ENCODE measurements at places on chromosomes 4 and X.

DNA sequence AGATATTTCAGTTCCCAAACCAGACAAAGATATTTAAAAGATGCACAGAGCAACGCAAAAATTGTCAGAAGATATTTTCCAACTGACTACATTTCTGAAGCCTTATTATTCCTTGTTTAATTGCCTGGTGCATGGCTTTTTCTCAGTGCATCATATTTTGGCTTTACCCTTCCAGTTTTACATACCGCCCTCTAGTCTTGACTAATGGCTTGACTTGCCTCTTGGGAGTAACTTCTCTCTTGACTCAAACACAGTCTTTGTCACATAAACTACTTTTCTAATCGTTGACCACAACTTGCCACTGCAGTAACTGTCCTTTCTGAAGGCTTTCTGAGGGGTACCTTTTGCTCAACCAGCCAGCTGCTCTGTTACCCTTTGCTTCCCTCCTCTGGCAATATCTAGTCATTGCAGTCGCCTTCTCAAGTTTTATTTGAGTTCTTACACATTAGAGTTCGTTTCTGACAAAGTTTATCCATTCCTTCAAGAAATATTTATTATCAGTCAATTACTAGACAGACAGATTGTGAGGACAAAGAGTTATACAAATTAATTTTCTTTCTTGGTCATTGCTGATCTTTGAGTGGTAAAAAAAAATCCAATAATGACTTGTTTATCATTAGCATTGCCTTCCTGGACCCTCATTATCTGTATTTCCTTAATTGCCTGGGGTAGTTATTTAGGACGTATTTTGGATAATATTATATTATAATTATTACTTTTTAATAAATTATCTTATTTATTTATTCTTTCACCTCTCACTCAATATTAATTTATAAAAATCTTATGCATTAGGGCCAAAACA is 506.9 kb upstream of the PCDH10 start:
- DNase-seq = peak; percentile 46

- DNase-seq = no peak
Observed at GRCh38 chr4:150976478-150977118, 38.5 kb downstream of the LRBA start.

DNA sequence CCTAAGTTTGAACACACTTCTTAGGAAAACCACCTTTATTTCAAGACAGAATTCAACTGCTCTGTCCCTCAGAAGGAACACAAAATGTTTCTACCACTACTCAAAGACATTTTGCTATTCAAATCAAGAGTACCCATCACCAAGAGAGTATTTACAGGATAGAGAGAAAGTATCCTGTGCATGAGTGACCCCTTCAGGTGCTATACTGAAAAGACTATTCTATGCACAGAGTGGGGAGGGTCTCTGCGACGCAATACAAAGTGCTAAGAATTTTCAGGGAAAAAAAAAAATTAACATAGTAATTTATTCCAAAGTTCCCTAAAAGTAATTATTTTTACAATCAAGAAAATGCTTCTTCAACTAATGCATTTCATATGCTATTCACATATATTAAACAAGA is 346.4 kb upstream of the FAM241A start:
- no peak for DNase-seq

GRCh38 chr4:36209941-36210649 is 34.2 kb downstream of the ARAP2 start:
- no peak for DNase-seq

GRCh38 chr4:2824329-2824835 is 19.3 kb upstream of the ADD1 start:
- no peak for DNase-seq

DNA sequence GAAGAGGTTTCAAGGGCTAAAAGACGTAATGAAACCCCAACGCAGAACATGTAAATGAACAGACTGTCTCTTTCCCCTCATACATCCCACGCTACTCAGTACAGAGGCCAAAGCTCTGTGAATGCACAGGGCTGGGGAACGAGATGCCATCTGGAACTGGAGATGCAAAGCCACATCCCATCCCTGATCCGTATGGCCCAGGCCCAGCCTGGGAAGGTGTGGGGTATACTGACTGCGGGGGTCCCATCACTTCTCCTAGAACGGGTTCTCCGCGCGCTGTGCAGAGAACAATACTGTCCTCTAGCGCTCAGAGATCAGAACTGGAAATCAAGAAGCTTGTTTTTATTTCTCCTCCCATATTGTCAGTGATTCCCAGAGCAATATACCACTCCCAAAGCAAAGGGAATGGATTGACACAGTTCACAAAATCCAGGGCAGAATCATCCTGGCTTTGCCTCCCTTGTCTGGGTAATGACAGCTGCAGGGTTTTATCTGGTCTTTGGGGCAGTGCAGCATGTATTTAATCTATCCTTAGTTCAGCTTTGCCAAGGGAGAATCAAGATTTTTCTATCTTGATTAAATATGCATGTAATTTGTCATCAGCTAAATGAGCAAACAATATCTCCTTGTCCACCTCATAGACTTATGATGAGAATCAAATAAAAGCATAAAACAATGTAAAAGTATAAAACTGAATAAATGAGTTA is 47.3 kb upstream of the TLR3 start:
- DNase-seq = no peak

- no peak for DNase-seq
Observed at GRCh38 chr4:40916880-40917279, 167.1 kb downstream of the NSUN7 start.

DNA sequence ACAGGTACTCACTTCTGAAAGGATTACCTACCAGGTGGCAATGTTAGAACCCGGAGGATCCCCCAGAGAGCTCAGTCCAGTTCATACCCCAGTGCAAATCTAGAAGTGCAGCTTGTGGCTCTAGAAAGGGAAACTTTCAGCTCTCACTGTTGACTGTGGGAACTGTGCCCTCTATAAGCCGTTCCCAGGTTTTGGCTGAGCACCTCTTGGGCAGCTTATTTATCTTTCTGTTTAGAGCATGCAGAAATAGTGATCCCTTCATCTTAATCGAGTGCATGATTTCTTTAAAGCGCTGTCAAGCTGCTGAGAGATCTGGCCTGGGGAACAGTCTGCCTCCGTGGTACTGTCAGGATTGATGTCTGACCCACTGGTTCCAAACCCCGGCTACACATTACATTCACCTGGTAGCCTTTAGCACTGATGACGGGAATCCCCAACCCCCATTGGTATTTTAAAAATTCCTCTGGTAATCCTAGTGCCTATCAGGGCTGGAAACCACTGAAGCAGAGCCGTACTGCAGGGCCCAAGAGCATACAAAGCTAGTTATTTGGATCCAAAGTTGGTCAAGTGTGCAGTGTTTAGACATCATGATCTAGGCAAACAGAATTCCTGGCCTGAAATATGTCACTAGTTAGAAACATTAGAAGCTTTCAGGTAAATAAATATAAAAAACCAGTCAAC is 103.2 kb downstream of the KLHL8 start:
- no peak for DNase-seq

DNA sequence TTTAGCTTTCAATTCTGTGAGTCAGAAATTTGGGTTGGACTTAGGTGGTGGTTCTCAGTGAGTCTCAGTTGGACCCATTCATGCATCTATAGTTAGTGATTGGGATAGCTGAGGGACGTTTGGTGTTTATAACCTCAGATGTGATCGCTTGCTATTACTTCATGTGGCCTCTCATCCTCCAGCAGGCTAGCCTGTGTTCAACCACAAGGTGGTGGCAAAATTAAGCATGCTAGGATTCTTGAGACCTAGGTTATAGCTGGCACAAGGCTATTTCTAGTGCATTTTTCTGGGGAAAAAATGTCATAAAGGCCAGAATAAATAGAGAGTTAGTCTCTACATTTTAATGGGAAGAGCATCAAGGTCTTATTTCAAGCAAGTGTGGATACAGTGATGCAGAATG is 10.9 kb upstream of the GRPR start:
- no peak for DNase-seq

- no peak for DNase-seq
Observed at GRCh38 chr4:172750910-172751309, 417.7 kb upstream of the GALNT7 start.

GRCh38 chr4:168880811-168881595 is 129.1 kb downstream of the CBR4 start:
- no peak for DNase-seq

DNA sequence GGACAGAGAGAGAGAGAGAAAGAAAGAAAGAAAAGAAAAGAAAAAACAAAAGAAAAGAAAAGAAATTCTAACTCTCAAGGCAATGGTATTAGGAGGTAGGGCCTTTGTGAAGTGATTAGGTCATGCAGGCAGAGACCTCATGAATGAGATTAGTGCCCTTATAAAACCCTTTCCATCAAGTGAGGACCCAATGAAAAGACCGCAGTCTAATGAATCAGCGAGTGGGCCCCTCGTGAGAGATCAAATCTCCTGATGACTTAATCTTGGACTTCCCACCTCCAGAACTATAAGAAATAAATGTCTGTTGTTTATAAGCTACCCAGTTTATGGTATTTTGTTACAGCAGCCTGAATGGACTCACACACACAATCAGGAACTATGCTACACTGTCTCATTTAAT is 16.9 kb downstream of the AASDH start:
- DNase-seq = no peak

DNA sequence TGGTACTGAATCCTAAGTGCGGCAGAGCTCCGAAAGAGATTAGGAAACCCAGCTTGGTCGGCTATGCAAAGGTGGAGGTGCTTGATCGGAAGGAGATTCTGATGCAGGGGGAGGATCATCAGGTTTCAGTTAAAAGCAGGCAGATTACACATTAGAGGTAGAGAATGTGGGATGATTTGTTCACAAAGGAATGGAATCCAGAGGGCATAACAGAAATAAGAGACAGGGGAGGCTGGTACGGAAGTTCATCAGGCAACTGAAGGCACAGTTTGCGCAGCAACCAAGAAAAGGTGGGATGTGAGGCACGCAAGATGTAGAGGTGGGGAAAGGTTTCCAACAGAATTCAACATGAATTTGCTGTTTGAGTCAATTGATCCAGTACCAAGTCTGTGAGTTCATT is 424 bp upstream of the ZNF330 start:
- DNase-seq = no peak

DNA sequence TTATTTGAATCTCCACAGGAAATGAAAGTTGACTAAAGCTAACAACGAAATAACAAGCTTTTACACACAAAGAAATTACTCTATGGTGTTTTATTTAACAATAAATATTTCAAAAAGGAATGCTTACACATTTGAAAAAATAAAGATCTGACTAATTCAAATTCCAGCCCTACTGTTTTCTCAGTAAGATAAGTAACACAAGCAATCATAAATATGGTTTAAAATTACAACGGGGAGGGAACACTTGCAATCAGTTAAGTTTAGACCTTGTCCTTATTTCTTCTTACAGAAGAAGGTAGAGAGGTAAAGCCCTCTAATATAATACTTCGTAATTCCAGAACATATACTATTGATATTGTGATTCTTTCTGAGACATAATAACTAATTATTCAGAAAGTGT is 158.5 kb downstream of the DHX15 start:
- no peak for DNase-seq

DNA sequence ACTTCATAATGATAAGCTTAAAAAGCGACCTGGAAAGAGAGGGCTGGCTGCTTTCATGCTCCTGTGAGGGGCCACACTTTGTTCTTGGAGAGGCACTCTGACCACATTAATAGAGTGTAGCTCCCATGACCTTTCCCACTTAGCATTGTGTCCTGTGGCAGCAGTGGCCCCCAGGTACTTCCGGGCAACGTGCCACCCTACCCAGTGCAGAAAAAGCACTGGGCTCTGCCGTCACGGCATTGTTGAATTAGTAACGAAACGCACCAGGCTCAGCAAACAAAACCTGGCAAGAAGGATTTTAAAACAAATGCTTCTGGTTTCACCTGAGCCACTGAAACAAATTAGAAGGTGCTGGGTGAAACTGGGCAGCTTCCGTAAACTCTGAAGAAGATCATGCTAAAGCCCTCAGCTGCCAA is 5.4 kb upstream of the SORBS2 start:
- no peak for DNase-seq
